ENCODE measurements at places on chromosomes 7 and 10. TPM values are rescaled to one million over a fixed set of nuclear protein-coding genes. Genes with fewer than 3 reads are reported as not detected.

- no peak for DNase-seq
These were observed 76.1 kb upstream of the ANK3 start for GRCh38 chr10:60465801-60466200.

The CDNF gene
- 2.1 TPM for total RNA-seq

GRCh38 chr7:26912338-26912737 is 47.9 kb upstream of the SKAP2 start:
- no peak for DNase-seq

DNA sequence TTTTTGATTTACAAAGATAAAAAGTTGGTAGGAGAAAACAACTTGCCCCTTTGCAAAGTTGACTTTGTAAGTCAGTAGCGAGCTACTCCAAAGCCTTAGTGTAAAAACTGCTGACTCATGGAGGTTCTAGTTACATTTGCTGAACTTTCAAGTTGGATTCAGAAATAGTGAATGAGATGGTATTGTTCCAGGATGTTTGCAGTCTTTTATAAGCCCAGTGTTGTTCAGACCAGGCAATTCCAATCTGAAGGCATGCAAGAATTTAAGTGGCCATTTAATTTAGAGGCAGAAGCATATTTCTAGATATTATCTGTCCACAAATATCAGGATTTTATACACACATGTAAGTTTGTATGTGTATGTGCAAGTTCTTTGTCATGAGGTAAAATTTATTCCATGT is 21.6 kb downstream of the TES start:
- DNase-seq = no peak

DNA sequence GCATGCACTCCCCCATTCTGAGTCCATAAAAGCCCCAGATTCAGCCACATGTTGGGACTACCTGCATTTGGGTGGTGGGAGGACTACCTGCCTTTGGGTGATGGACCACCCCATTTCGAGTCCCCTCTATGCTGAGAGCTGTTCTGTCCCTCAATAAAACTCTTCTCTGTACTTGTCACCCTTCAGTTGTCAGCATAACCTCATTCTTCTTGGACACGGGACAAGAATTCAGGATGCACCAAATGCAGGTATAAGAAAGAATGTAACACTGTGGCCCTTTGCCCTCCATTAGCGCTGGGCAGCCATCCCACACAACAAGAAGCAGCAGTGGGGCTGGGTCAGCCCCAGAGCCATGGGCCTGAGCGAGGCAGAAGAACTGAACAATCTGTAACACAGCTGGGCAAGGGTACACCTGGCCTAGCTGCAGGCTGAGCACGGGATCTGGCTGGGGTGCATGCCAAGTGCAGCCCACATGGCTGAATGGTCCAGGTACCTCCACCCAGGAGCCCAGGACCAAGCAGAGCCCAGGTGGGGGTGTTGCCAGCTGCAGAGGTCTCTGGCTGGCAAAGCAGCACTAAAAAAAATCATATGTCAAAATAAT is 1344.3 kb upstream of the LRRTM3 start:
- DNase-seq = no peak

DNA sequence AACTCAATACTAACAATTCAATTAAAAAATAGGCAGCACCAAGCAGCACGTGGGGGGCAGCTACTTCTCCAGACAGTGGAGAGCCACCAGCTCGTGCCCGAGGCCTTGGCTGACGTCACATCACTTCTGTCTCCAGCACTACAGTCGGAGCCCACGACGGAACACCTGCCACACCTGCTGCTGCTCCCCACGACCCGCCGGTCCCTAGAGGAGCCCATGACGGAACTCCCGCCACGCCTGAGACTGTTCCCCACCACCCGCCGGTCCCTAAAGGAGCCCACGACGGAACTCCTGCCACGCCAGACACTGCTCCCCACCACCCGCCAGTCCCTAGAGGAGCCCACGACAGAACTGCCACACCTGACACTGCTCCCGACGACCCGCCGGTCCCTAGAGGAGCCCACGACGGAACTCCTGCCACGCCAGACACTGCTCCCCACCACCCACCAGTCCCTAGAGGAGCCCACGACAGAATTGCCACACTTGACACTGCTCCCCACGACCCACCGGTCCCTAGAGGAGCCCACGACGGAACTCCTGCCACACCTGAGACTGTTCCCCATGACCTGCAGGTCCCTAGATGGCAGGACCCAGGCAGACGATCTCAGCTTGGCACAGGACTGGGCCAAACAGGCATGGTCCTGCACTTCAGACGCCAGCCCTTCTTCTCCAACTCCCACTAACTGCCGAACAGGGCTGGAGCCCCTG is 258.0 kb downstream of the ELFN1 start:
- no peak for DNase-seq

The MKLN1 gene
- 77.0 TPM for total RNA-seq

DNA sequence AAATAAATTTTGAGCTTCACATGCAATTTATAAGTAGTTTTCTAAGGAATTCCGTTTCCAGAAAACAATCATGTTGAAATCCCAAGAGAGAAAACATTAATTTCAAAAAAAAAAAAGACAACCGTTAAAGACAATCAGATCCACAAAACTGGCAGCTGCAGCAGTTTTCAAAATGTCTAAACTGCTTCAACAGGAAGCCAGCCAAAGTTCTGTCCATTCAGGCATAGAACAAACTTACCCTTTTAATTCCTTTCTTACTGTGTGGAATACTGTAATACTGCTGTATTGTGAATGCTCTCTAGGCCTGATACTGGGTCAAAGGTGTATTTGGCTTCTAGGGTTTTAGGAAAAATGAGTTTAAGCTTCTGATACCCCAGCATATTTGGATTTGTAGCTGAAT is 31.6 kb downstream of the HOXA1 start:
- DNase-seq = peak; percentile 69

DNA sequence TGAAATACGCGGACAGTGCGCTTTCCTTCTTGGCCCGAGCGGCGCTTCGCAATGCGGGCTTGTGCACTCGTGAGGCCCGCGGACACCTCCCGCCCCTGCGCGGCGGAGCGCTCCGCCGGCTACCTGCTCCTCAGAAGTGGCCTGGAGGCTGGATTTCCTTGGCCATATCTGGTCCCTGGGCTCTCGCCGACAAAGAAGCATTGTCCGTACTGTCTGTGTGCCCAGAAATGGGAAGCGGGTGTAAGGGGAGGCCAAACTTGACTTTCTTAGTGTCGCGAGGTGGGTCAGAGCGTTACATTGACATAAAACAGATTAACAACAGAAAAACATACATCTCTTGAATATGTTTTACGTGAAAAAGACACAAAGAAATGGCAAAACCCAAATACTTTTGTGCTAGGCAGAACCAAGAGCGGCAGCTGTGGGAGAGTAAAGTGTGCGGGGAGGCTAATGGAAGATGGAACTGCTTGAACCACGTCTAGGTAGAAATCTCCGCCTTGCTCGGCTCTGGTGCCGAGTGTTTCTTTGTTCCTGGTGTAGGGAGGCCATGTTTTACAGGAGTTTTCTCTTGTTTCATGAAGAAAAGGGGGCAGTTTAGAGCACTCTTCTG is 1.4 kb downstream of the LANCL2 start:
- DNase-seq = peak; percentile 57

The TMEM196 gene
- total RNA-seq = 0.06 TPM

The ARHGAP12 gene
- 30.9 TPM for total RNA-seq

GRCh38 chr7:100476101-100476780 is 2.8 kb downstream of the TSC22D4 start:
- no peak for DNase-seq

DNA sequence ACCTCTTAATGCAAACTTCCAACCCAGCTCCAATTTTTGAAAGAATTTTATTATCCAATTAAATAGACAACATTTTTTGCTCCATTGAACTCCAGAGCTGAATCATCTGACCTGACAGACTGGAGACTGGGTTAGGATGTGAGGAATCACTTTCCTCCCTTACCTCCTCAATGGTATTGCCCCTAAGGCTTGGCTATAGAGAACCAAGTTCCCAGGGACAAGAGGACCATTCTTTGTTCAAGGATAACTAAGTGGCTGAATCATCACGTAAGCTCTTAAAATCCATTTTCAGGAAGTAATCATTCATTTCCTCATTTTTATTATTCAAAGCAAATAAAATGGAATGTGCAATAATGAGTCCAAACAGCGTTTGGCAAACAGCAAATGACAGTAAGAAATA is 335.1 kb downstream of the GATA3 start:
- no peak for DNase-seq

DNA sequence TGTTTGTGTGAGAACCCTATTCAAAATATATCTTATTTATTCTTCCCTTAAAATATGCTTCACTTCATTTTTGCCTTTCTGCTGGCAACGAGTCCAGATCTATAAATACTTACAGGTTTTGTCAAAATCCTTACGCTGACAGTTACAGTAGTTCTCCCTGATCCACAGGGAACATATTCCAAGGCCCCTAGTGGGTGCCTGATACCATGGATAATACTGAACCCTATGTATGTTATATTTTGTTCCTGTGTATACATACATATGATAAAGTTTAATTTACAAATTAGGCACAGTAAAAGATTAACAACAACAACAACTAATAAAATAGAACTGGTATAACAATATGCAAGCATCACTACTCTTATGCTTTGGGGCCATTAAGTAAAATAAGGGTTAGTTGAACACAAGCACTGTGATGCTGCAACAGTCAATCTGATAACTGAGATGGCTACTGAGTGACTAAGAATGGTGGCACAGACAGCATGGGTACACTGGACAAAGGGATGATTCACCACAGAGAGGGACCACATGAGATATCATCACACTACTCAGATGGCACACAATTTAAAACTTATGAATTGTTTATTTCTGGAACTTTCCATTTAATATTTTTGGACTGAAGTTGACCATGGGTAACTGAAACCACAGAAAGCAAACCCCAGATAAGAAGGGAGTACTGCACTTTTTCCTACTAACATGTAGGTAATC is 29.4 kb upstream of the PCGF5 start:
- DNase-seq = no peak

GRCh38 chr10:78318305-78318704 is 284.6 kb downstream of the RPS24 start:
- no peak for DNase-seq

The CFTR gene
- total RNA-seq = 12.8 TPM

GRCh38 chr7:28419716-28420115 is 7.4 kb downstream of the CREB5 start:
- DNase-seq = no peak
